Renal pelvis (tissue), 12 donors: ENCODE measurements at places on chromosomes 11 and 22. TPM values are rescaled to one million over a fixed set of nuclear protein-coding genes. Genes with fewer than 3 reads are reported as not detected.

DNA sequence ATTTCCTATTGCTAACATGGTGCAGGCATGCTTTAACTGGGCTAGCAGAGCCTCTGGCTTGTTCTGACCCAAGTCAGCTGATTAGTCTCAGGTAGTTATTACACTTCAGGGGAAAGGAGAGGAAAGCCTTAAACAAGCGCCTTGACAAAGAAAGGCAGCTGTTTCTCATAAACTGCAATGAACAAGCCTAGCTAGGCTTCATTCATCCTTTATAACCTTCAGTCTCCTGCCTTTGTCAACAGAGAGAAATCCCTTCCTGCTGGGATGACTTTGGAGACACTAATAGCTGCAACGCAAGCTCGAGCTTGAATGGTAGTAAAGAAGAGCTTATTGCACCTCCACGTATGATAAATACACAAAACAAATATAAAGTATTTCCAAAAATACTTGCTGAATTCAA is 68.4 kb downstream of the CCDC34 start:
- no peak for DNase-seq

DNA sequence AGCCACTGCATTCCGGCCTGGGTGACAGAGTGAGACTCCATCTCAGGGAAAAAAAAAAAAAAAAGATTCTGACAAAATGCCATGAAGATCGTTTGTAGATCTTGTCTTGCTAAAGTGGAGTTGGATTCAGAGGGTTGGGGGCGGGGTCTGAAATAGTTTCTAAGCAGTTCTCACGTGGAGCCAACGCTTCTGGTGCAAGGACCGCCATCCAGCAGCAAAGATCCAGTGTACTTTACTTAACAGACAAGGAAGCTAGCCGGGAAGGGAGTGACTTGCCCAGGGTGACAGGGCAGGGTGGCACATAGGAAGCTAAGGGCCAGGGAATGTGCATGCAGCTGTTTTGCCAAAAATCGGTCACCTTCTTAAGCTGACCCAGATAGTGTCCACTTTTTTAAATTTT is 27.4 kb downstream of the APOL1 start:
- DNase-seq = no peak

DNA sequence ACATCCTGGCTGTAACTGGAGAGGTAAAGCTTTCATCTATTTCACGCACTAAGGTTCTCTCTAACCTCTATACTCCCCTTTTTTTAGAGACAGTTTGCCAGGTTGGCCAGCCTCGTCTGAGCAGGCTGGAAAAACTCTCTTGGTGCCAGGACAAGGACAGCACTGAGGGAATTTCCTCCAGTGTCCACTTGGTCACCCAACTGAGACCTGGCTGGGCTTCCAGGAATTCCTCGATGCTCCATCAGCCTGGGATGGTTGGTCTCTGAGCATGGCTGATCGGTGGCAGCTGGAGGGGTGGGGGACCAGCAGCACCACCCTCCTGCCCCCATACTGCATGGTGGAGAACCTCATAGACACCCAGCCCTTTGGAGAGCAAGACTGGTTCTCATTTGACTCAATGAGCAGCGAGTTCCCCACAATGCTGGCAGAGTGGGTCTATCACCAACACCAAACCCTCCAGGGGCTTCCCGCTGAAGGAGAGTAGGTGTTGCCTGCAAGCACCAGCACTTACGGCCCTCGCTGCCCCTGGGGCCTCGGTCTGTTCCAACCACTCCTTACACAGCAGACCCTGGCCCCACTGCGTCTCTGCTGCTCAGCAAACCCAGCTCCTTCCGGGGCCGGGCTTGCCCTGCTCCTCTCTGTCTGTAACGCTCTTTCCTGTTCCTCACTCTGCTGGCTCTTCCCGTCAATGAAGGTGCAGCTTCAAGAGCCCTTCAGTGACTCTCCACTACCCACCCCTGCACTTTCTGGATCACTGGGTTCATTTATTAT is 122.2 kb downstream of the ST3GAL4 start:
- no peak for DNase-seq

GRCh38 chr11:94147433-94147845 is 18.8 kb downstream of the PANX1 start:
- DNase-seq = no peak

GRCh38 chr22:26889802-26890201 is 232.4 kb downstream of the MIAT start:
- no peak for DNase-seq

Gene CRELD2
- 33.9 TPM for polyA plus RNA-seq

Gene LGR4
- polyA plus RNA-seq = 134 TPM

Gene ZNRF3
- 28.2 TPM for polyA plus RNA-seq

Gene MICAL3
- polyA plus RNA-seq = 24.6 TPM

Gene SLC25A17
- 38.1 TPM for polyA plus RNA-seq
